ENCODE measurements at places on chromosomes 7 and 10.

GRCh38 chr10:22606164-22606614 lies 108.2 kb downstream of the PIP4K2A start:
- no peak for DNase-seq

DNA sequence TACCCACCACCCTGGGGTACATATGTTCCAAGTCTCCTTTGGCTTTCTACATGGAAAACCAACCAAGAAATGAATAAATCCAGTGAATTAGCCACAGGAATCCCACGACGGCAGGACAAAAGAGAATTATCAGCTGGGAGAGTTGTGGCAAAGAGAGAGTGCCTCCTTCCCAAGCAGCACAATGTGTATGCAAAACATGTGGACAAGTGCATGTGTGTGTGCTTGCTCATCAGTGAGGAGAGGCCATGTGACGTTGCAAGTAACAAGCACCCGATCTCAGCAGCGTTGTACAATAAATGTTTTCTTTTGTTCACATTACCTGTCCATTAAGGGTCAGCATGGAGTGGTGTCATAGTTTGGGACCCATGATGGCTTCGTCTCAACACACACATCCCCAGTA lies 50.0 kb upstream of the EMX2 start:
- DNase-seq, result no peak

DNA sequence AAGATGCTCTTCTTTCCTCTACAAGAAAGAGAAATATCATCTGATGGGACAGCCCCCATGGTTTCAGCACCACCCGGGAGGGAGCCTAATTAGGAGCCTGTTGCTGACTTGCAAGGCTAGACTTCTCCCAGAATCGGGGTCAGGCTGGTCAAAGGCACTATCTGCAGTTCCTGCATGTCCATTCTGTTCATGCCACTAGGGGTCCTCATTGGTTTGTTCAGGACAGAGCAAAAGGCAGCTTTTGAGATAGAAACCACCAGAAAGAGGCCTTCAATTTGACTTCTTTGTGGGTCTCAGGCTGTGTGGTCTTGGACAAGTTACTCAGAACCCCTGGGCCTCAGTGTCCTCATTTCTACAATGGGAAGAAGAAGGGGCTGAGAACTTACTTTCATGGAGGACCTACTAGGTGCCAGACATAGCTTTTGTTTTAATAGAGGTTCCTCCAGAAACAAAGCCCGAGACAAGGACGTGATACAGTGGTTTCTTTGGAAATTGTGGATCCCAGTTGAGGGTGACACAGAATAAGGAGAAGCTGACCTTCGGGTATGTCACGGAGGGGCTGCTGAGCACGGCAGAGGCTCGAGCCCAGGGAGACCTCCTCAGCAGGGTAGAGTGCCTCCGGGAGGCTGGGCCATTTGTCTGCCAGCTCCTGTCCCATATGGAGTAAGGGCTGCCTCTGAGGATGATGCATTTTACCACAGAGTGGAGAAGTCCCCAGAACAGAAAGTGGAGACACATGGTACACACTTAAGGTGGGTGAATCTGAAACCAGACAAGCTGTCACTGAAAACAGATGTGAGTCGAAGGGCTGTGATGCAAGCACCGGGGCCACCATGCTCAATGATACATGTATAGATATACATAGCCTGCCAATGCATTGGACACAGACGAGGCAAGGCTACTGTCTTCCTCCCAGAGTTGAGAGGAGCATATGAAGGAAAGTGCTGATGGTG lies 33.1 kb upstream of the NEUROD6 start:
- DNase-seq, result no peak

DNA sequence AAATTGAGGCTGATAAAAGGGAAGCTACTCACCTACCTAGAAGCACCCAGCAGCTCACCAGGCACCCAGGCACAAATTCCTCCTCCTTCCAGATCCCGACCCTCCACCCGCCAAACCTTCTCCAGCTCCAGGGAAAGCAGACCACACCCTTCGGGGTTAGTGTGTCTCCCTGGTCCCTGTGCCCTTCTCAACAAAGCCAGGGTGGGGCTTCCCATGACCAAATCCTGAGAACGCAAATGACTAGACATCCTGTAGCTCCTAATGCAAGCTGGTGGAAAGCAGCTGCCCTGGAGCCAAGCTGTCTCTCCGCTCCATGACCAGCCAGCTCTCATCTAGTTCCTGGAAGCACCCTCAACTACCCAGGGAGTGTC lies 4.4 kb downstream of the TBX20 start:
- no peak for DNase-seq

GRCh38 chr10:79475119-79475653 lies 29.8 kb upstream of the ZCCHC24 start:
- no peak for DNase-seq

- DNase-seq, result no peak
Measured at GRCh38 chr10:73406846-73407245, 7.0 kb downstream of the ANXA7 start.

GRCh38 chr10:43852149-43852548 lies 203.5 kb upstream of the ZNF32 start:
- no peak for DNase-seq

- no peak for DNase-seq
Measured at GRCh38 chr7:111059833-111060232, 31.1 kb upstream of the LRRN3 start.

DNA sequence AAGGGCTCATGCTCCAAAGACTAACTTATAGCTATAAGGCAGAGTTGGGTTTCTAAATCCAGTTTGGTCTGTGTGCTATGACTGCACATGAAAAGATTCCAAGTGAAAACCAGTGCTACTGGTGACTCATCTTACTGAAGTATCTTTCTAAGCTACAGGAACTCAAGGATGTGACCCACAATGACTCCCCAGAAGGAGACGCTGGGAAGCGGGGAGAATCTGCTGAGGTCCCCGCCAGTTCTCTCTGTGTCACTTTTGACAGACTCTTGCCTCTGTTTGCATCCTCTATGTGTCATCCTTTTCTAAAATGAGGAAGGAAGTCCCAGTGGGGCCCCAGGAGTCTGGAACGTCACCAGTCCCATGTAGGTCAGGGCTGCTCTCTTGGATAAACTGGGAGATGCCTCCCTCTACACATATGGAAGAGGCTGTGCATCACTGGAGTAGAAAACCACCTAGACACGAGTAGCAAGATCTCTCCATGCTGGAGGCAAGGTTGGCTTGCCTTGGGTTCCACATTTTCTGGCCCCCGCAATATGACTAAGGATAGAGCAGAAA lies 28.8 kb upstream of the GPR26 start:
- DNase-seq, result peak; percentile 40

DNA sequence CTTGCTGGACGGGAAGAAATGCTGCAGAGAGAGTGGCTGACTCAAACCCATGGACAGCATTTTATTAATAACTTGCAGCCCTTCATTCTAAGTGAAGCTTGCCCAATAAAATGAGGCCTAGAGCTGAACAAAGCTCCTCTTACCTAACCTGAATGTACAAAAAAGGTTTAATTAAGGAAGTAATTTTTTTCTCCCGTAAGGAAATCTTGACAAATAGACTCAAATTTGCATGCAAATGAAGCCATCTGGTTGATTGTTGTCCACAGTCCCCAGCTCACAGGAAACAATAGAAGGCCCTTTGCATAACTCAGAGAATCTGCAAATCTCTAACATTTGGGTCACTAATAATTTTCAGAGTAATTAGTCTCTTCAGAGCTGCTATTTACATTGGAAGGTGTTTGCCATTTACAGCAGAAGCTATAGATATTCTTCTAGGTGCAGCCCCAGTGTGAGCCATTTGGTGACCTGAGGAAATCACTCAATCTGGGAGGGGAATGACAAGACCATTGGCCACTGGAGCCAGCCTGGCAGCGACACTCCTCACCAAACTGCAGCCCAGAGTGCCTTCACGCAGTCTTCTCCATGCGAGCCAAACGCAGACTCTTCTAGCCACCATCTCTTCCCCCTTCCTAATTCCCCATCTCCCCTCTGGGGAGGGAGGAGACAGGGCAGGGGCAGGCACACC lies 483.0 kb upstream of the C7orf33 start:
- no peak for DNase-seq

- DNase-seq, result no peak
Measured at GRCh38 chr7:40675741-40676140, 540.9 kb downstream of the SUGCT start.
